Stimulated activated CD4-positive, alpha-beta T cell treated with anti-CD3 and anti-CD28 coated beads, Interleukin-2, amount 100 ng/mL, for 48 hours (primary cell): ENCODE measurements at places on chromosomes 11 and 22.

DNA sequence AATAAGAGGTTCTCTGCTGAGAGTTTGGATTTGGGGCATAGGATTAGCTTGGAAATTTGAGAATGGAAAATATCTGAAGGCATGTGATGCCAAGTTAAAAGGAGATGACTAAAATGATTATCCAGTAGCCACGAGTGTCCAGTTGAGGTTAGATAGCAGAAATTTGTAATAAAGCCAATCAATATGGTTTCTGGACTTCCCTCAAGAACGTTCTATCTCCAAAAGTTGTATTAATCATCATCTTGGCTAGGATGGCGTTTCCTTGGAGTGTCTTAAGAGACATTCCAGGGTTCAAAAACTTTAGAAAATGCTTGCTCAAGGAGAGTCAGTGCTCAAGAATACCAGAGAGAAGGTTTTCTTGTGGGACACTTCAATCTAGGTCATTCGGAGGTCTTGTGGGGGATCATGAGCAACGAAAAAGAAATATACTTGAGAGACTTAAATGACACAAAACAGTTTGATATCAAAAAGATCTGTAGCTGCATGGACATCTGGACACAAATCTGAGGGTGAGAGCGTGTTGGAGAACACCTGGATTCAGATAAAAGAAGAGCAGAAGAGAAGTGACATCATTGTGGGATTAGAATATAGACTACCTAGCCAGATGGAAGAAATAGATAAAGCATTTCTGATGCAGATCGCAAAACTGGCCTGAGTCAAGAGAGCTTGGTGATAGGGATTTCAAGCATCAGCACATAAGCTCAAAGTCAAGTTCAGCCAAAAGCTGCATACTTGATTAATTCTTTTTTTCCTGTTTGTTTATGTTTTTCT is 97.7 kb downstream of the ARFGAP2 start:
- no peak for DNase-seq

- DNase-seq = no peak
These were observed 969.6 kb downstream of the BRD1 start for GRCh38 chr22:48858121-48858520.

GRCh38 chr11:2955906-2956476 is 26.8 kb upstream of the PHLDA2 start:
- no peak for DNase-seq

- no peak for DNase-seq
These were observed 81.6 kb downstream of the PDHX start for GRCh38 chr11:34997952-34998528.

DNA sequence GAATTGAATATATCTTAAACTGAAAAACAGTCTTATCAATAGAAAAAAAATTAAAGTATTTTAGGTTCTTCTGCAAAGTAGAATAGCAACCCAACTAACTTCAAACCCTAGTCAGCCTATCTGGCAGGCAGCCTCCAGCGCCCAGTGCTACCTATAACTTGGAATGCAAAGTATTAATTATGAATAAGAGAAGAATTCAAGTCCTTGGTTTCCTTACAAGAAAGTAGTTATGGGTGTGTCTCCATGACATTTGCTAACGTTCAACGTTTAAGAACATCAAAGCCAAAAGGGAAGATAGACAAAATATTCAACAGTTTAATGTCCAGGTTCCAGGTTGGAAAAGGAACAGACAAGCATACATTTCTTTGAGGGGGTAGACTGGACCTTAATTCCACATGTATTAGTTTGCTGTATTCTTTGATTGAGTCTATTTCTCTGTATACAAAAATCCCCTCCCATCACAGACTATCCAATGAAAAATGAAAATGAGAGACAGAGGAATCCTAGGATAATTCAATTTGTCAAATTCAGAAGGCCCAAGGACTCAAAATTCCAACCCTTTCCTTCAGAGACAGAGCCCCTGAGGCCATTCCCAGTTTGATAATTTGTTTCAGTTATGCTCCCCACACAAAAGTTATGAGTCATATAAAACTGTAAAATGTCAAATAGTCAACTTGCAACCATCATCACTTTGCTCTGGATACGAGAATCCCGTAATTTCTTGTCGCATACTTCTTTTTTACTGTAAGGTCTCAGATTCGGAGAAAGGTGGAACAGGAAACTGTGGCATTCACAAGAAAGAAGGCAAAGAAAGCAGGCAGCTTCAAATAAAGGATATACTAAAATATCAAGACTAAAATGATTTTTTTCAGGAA is 83.7 kb upstream of the CHRM4 start:
- DNase-seq = no peak

GRCh38 chr22:42080287-42080686 is 787 bp downstream of the SMDT1 start:
- no peak for DNase-seq

DNA sequence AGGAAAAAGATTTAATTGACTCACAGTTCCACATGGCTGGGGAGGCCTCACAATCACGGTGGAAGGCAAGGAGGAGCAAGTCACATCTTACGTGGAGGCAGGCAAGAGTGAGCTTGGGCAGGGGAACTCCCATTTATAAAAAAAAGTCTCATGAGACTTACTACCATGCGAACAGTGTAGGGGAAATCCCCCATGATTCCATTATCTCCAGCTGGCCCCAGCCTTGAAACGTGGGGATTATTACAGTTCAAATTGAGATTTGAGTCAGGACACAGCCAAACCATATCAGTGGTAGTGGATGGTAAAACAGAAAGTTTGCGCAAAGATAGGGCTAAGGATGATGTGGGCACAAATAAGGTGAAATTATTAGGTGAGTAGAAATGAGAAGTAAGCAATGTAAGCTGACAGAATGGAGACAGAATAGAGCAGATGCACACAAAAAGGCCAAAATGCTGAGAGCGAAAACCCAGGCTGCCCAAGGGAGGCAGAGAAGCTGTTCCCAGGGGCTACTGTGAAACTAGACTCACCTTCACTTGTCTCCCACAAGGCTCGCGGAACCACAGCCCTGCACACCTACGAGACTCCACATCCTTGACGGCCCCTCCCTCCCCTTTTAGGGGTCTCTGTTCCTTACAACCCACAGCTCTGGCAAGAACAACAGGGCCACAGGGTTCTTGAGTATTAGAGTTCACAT is 377.6 kb downstream of the CADM1 start:
- no peak for DNase-seq

DNA sequence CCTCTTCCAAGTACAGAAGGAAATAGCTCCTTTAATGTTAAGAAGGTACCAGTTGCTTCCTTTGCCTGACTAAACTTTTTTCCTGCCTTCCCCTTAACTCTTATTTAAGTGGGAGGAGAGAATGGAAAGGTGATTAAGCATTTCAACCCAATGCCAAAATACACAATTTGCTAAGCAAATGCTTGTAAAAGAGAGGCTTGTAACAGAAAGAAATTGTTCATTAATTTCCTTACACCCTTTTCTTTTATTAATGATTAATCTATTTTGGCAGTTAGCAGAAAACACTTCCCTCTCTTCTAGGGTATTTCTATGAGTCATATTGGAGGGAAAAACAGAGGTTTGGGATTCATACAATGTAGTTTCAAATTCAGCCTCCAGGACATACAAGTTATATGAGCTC is 427.6 kb upstream of the FAT3 start:
- DNase-seq = no peak

GRCh38 chr11:36447947-36448346 is 62.1 kb downstream of the TRAF6 start:
- no peak for DNase-seq

DNA sequence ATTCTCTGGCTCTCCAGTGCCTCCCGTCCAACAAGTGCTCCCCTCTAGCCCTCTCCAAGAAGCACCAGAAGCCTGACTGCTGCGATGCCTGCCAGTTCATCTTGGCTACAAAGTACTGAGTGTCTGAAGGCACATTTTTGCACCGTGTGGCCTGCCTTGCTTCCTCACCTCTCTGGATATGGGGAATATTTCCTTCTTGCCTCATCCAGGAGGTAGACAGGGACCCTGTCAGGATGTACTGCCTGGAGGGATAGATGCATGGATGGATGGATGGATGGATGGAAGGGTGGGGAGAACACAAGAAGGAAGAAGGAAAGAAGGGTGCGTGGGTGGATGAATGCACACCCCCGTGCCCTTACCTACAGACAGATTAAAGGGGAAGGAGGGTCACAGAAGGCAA is 27.6 kb downstream of the KCTD17 start:
- no peak for DNase-seq

- DNase-seq = no peak
These were observed 16.8 kb upstream of the MSANTD2 start for GRCh38 chr11:124817036-124817435.

GRCh38 chr11:504053-504993 is 2.7 kb downstream of the RNH1 start:
- no peak for DNase-seq

DNA sequence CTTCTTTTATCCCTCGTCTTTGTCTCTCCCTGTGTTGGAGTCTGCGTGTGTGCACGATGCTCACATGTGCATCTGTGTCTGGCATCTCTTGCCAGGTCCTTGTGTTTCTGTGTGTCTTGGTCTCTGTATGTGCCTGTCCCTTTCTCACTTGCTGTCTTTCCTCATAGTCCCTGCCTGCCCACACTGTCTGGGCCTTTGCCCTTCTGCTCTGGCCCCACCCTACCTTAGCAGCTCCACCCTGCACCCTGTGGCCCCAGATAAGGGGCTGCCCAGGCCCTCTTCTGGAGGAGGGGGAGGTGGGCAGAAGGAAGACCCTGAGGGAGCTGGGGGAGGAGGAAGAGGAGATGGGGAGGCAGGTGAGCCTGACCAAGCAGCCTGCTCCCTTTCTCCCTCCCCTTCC is 2.8 kb downstream of the EHBP1L1 start:
- DNase-seq = no peak

DNA sequence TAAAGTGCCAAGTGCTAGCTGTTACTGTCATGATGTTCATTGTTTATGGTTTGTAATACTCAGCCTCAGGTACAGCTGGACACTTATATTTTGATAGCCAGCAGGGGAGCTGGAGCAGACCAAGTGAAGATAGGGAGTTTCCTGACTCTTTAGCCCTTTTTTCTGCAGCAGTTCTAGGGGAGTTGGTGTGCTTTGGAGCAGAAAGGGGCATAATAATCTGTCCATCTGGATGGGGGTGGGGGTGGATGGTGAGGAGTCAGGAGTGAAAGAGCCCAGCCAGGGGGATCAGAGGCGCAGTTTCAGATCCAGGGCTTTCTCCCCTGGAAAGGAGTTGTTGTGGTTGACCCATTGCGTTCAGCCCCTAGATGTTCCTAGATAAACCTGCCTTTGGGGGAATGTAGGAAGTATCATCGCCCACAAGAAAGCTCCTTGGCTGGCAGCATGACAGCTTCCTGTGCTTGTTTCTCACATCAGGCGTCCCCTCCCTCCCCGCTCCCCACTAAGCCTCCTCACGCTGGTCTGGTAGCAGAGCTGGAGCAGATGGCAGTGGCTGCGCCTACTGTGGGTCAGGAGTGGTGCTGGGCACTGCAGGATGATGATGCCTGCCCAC is 41.9 kb downstream of the MED15 start:
- no peak for DNase-seq

DNA sequence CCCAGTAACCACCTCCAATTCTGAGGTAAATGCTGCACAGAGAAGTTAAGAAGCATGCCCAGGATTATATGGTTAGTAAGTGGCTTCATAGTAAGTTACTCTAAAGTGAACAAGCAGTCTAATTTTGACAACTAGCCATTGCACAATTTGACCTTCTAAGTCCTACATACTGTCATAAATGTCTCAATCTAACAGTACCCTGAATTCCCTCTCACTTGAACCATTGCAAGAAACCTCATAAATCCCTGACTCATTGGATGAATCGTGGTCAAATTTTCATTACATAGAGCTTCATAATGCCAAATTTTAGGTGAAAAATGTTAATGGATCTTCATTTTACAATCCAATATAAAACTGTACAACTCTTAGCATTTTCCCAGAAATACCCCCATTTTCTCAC is 217.3 kb upstream of the GRIA4 start:
- DNase-seq = no peak

- DNase-seq = no peak
These were observed 18.9 kb upstream of the PPP6R3 start for GRCh38 chr11:68441466-68442230.

DNA sequence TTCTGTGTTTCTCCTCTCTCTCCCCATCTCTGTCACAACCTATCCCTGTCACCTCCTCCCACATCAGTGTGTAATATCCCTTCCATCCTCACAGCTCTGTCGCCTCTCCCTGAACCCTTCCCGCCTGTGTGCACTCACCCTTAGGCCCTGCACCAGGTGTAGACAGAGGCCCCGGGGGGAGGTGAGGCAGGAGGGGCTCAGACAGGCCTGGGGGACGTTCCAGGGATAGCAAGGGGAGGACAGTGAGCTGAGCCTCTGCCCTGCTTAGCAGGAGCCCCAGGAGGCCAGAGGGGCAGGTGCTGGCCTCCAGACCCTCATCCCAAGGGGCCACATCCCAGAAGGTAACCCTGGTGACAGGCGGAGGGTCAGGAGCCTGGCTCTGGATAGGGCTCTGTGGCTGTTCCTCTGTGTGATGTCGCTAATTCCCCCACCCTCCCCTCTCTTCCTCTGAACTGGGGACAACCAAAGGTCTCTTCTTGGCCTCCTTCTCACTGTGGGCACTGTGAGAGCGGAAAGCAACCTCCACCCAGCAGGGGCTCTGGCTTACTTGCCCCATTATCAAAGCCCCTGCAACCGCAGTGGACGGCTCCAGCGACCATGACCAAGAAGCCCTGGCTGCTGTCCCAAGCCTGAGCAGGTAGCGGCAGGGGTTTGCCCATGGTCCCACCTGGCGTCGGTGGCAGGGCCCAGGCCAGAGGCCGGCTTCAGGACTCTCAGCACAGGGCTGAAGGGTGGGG is 35.7 kb downstream of the KCNJ4 start:
- DNase-seq = no peak

DNA sequence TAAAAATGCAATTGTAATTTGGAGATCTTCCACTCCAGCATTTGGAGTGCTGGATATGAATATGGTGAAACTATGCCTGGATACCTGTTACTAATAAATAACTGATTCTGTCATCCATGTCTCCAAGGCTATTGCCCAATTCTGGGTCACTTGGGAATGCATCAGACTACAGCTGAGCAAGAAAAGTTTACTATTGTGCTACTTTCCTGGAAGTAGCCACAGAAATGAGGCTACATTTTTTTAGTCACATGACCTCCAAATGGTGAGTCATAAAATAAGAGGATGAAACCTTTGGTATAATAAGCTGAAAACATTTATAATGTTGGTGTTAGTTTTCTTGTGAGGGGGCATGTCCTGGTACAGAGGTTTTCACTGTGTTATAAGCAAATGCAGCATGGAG is 44.4 kb downstream of the DCDC1 start:
- no peak for DNase-seq

DNA sequence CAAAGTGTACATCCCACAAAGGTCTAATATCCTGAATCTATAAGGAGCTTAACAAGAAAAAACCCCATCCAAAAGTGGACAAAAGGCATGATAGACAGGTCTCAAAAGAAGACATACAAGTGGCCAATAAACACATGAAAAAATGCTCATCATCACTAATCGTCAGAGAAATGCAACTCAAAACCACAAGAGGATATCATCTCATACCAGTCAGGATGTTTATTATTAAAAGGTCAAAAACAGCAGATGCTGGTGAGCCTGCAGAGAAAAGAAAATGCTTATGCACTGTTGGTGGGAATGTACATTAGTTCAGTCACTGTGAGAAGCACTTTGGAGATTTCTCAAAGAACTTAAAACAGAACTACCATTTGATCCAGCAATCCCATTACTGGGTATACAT is 12.7 kb downstream of the LGALS12 start:
- DNase-seq = no peak

GRCh38 chr11:129853518-129854231 is 38.0 kb downstream of the TMEM45B start:
- peak; percentile 17 for DNase-seq
